ENCODE measurements at places on chromosomes 3 and 15.

DNA sequence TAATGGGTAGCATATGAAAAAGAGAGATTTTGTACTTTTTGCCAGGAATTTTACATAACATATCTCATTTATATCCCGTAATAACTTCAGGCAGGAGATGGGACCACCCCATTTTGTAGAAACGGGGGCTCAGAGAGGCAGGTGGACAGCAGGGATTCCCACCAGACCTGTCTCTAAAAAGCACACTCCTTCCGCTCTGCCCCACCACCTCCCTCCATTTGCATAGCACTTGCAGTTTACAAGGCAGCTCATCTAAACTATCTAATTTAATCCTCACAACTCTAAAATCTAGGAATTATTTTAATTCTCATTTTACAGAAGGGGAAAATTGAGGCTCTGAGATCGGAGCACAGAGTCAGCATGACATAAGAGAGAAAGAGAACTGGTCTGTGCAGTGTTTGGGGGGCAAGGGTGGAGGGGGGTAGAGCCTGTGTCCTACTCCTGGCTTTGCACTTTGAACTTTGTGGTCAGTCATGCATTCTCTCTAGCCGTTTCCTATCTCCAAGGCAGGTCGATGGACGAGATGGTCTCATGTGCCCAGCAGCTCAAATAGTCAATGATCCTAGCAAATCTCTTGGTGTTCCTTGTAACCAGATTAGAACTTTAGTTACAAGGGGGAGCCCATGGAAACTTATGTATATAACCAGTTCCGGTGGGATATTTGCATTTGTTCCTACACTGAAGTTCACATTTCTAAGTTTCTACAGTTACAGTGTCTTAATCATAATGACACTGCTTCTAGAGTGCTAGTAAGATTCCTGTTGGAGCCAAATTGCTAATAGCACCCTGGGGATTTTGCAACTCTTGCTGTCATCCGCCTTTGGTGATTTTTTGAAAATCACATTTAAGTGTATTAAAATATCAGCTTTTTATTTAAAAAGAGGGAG is 18.6 kb downstream of the CRYGS start:
- DNase-seq: no peak

DNA sequence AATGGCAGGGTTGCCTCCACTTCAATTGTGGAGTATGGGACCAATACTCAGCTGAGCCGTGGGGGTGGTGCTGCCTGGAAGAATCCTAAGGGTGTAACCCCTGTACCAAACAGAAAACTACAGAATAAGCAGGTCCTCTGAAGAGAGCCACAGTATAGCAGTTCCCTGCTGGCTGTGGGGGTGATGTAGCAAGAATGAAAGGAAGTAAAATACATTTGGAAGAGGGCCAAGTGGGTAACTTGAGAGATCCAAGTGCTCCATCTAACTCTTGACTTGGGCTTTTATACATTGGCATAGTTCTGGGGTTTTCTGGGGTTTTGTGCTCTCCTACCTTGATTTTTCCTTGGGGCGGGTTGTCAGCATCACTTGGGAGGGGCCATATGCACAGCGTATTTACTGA is 341.4 kb downstream of the OTOL1 start:
- DNase-seq: no peak

DNA sequence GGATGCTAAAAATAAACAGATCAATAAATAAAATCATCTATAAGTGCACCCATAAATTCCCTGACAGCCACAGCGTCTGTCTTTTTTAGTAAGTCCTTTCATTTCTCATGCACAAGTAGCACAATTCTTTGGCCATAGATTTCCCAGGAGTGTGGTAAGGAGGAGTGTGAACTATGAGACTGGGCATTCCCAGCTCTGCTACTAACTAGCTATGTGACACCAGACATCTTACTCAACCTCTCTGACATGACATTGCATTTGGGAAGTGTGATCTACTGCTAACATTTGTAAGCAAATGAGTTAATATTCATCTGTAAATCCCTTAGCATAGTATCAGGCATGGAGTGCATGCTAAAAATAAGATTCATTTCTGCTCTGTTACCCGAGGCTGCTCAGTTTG is 301.7 kb downstream of the NTRK3 start:
- DNase-seq: no peak

GRCh38 chr3:50263478-50264382 is 5.2 kb upstream of the SEMA3B start:
- DNase-seq: no peak

DNA sequence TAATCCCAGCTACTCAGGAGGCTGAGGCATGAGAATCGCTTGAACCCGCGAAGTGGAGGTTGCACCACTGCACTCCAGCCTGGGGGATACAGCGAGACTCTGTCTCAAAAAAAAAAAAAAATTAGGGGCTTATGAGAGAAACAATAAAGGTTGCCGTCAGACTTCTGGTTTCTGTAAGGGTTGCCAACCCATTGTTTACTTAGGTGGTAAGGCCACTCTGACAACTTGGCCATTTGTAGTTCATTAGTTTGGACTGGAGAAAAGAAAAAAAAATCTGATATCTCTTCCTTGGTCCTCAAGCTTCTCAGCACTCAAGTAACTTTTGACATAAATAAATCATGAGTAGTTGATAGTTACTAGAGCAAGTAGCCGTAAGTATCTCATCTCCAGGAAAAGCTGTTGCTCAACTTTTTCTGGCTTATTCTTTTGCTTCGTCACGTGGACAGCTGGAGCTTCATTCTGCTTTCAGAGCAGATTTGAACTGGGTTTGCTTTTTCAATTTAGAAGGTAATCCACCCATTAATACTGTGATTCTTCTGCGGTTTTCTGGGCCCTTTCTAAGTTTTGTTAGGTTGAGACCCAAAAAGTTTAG is 9.4 kb downstream of the SNX1 start:
- DNase-seq: no peak

GRCh38 chr3:114344492-114344891 is 50.7 kb downstream of the TIGIT start:
- no peak for DNase-seq

DNA sequence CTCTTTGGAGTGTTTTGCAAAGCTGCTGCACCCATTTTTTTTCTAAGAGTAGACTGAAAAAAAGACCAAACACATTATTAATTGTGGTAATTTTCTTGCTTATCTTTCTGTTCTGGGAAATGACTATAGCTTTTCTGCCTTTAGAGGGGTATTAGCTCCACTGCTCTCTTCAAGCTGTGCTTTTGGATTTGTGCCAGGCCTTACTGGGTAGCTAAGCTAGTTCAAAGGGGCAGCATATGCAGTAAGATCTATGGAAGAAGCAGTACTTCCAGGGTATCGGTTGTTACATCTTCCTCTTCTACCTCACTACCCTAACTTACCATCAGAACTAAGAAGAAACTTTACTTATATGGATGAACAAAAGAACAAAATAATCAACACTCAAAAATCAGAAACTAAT is 28.7 kb upstream of the ARIH1 start:
- no peak for DNase-seq

- DNase-seq: no peak
These were observed 242.8 kb downstream of the CHST2 start for GRCh38 chr3:143362115-143362991.

- DNase-seq: no peak
These were observed 60.1 kb downstream of the KY start for GRCh38 chr3:134590766-134591165.

DNA sequence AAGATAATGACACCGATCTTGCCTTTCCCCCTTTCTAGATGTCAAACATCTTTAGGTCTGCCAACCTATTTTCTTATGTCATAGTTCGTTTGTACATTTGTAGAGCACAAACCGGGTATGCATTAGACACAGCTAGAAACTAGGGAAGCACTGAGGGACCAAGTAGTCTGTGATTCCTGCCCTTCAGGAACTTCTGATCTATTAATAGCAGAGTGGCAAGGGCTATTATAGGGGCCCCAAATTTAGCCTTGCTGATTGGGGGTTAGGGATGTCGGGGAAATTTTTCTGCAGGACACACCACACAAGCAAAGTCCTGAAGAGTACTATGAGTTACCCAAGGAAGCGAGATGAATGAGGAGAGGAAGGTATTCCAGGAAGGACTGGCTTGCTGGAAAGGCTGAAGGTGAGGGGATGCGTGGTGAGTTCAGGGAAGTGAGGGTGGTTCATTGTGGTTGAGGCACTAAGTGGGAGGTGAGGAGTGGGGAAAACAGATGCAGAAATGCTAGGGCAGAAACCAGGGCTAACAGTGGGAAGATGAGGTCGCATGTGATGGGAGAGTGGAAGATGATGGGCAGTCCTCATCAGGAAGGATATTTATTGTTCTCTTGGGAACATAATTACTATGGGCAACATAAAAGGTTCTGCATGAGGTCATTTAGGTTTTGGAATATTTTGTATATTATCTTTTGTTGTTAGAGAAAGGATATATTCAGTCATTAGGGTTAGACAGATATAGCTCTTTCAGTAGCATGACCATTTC is 144.3 kb downstream of the CMSS1 start:
- no peak for DNase-seq

- no peak for DNase-seq
These were observed 133.4 kb upstream of the SMAD3 start for GRCh38 chr15:66931768-66932633.

GRCh38 chr15:57171426-57171825 is 204.9 kb upstream of the CGNL1 start:
- DNase-seq: no peak

- peak; percentile 35 for DNase-seq
These were observed 71.1 kb upstream of the XCR1 start for GRCh38 chr3:46098319-46098761.

DNA sequence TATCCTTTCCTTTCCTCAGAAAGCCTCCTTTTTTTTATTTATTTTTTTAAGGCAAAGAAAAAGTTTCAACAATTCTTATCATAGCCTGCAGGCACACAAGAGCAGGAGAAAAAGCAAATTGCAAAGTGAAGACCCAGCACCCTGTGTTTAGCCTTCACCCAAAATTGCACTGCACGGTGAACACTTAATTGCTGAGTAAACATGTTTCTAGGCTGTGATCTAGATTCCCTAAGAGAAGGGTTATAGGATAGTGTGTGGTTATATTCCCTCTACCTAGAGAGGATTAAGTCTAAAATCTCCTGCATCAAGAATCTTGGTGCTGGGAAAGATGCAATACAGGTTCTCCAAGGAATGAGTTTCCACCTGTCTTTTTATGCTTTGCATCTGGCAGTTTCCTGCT is 70.2 kb upstream of the BFSP2 start:
- no peak for DNase-seq

DNA sequence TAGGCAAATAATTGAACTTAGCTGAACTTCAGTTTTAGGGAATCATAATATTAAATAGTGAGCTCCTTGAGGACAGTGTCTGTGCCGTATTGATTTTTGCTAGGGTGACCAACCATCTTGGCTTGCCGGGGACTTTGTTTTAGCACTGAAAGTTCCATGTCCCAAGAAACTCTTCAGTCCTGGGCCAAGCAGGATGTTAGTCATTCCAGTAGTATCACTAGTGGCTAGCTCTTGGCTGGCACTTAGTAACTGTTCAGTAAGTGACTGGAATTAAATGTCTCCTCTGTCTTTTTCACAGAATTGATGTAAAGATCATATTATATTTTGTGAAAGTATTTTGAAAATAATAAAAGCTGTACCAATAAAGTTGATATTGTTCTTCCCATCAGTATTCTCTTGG is 42.3 kb downstream of the RSRC1 start:
- no peak for DNase-seq

DNA sequence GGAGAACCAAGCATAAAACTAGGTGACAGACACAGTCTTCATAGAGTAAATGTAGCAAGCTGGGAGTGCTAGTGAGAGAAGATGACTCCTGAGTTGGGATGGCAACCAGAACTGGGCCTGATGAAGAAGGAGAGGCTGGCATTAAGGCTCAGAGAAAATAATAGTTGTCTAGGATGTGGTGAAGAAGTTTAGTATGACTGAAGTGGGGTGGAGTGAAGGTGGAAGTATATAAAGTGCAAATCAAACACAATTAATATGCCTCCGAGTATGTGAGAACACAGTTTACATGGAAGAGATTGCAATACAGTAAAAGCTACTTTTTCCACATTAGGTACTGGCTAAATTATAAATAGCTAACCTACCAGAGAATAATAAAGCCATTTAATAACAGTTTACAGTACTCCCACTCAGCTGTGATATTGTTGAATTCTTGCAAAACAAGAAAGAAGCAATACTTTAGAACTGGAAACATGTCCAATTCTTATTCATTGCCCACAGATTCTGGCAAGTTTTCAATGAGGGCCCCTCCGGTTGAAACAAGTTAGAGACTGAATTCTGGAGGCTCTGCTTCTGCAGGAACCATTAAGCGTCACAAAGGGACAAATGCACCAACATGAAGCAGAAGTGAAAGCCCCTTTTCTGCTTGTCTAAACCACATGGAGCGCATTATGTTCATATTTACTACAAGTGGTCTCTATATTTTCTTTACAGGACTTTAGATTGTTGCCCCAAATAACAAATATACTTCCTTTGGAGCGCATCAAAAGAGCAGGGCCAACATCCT is 243.7 kb downstream of the SLC9A9 start:
- no peak for DNase-seq

GRCh38 chr3:189557824-189558223 is 73.4 kb upstream of the TP63 start:
- no peak for DNase-seq

DNA sequence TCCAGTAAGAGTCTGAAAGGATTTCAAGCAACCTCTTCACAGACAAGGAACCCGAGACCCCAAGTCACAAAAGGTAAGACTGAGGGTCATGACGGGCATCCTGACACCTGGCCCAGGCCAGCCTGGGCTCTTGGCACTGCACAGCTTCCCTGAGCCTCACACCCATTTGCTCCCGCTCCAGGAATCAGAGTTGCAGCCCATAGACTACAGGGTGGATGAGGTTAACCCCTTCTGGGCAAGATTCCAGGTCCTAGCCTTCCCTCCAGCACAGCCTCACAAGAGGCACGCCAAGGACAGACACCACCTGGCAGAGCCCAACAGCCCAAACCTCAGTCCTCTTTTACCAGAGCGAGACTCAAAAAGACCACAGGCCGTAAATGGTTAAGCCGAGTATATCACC is 36.2 kb downstream of the RBPMS2 start:
- no peak for DNase-seq

- DNase-seq: no peak
These were observed 9.7 kb downstream of the TTC23 start for GRCh38 chr15:99239545-99240198.

- peak; percentile 35 for DNase-seq
These were observed 257.2 kb upstream of the NECTIN3 start for GRCh38 chr3:110814170-110815007.

DNA sequence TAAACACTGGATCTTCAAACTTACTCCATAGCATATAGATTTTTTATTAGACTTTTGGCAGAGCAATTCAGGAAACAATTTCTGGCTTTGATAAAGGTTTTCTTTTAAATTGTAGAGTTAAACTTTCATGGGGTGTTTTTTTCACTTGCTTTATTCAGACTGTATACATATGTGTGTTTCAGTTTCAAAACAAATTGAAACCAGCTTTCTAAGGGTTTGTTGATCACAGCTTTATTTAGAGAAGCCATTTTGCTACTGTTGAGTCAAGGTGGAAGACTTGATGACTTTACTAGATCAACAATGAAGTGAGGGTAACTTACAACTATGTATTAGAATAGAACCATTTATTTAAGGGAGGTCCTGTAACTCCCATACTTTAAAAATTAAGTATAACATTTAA is 6.2 kb downstream of the UBE2E1 start:
- DNase-seq: no peak

Measured in activated T-cell treated with anti-CD3 and anti-CD28 coated beads for 48 hours (primary cell).